ENCODE measurements at places on chromosomes 7 and 10. TPM values are rescaled to one million over a fixed set of nuclear protein-coding genes. Genes with fewer than 3 reads are reported as not detected.
A peak's percentile ranks its signal among the peaks of the same experiment; 100 is the strongest.

Gene SUGCT
- polyA plus RNA-seq, result 14.0 TPM

Gene CC2D2B
- polyA plus RNA-seq, result 3.3 TPM

Gene EBF3
- polyA plus RNA-seq, result 2.7 TPM

Gene AGAP9
- 63.4 TPM for polyA plus RNA-seq

Gene SMC3
- 109 TPM for polyA plus RNA-seq

Gene PTPRE
- polyA plus RNA-seq, result 5.6 TPM

Gene COMMD3
- 83.8 TPM for polyA plus RNA-seq

GRCh38 chr7:140649556-140650205 lies 9.1 kb upstream of the DENND2A start:
- no peak for DNase-seq

- peak; percentile 77 for DNase-seq
Observed at GRCh38 chr7:54932818-54933543, 85.8 kb upstream of the EGFR start.

GRCh38 chr7:76222333-76222732 lies 20.6 kb downstream of the SRRM3 start:
- no peak for DNase-seq

DNA sequence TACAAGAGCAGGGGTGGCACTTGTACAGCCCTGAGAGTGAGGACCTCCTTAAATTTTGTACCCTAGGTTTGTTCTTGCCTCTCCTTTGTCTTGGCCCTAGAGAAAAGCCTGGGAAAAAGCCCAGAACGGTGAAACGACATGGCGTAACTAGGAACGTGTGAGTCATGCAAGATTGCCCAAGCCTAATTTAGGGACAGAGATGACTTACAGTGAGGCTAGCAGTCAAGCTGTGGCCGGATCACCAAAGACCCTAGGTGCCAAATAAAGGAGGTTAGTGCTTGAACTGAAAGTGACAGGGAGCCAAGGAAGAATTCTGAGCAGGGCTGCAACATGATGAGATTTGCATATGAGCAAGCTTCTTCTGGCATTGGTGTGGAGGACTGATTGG lies 25.1 kb downstream of the TBXAS1 start:
- DNase-seq, result no peak

GRCh38 chr10:11010582-11010981 lies 7.1 kb upstream of the CELF2 start:
- no peak for DNase-seq

DNA sequence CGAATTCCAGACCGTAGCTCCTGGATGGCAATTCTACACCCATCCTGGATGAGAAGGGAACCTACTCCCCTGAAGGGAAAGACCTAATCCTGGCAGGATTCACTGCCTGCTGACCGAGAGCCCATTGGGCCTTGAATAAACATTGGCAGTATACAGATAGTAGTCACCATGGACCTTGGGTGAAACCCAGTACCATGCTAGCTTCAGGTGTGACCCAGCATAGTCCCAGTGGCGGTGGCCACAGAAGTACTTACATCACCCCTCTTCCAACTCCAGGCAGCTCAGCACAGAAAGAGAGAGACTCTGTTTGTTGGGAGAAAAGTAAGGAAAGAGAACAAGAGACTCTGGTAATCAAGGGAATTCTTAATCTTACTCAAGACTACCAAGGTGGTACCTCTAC lies 97.2 kb upstream of the SLC13A1 start:
- no peak for DNase-seq

DNA sequence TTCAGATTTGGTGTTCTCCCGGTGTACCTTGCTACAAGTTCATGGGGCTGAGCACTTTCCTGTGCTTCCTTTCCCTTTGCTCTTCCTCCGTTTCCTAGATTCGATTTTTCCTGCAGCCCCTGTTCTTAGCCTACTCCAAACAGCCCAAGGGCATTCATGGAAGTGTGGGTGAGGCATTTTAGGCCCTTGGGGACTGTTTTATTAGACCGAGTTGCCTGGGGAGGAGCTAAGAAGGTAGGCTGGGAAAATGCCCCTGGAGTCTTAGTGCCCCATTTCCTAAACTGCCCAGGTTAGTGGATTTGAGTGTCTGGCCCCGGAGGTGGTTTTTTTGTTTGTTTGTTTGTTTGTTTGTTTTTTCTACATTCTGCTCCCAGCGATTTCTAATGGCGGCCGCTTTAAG lies 1.8 kb downstream of the LRMDA start:
- DNase-seq, result no peak

DNA sequence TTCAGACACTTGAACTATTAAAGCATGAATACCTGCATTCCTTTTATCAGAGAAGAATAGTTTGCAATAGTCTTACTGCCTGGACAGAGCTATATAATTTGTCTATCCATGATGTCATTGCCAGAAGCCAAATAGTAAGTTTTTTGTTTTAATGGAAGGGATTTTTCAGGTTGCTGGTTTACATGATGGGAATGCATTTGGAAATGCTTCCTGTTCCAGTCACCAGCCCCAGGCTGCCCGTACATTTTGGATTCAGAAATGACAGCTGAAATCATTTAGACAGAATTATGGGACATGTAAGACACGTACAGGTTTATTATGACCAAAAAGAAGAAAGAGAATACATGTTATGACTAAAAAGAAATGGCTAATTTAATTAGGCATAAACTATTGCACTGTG lies 293.1 kb downstream of the CDK14 start:
- DNase-seq, result no peak

DNA sequence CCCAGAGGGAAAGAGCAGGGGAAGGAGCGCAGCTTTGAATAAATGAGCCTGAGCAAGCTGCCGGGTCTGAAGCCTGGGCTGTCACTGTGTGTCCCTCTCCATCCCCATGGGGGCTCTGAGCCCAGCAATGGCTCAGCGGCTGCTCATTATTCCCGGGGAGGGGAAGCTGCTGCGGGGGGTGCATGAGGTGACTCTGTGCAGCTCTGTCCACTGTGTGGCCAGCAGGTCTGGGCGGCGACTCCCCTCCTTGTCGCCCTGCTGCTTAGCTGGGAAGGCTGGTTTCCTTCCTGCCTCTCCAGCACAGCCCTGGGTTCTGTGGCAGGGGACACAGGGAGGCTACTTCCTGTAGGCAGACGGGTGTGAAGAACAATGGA lies 234.2 kb downstream of the PRPF18 start:
- DNase-seq, result no peak

GRCh38 chr7:41578700-41579099 lies 124.2 kb downstream of the INHBA start:
- DNase-seq, result no peak

DNA sequence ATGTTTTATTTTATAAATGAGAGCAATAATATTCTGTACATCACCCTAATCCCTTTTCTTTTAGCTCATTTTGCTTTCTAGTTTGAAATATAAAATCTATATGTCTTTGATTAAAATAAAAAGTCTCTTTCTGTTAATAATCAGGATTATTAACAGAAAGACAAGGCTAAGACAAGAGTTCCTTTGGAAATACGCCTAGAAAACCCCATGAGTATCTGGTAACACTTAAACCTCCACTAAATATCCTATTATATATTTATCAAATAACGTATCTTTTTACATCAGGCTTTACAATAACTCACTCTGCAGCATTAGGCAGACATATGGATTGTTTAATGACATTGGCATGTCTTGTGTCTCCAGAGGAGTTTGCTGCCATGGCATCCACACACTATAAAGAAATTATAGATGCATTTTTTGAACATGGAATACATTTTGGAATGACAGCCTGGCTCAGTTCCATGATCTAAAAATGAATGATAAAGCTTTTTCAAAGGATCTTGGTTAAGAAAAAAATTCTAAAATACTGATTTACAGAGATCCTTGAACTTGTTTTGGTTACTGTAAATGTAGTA lies 98.7 kb downstream of the TMEM26 start:
- DNase-seq, result no peak

- no peak for DNase-seq
Observed at GRCh38 chr10:101280511-101280910, 51.2 kb upstream of the LBX1 start.

GRCh38 chr10:1050145-1050544 lies 1.2 kb upstream of the IDI1 start:
- no peak for DNase-seq

DNA sequence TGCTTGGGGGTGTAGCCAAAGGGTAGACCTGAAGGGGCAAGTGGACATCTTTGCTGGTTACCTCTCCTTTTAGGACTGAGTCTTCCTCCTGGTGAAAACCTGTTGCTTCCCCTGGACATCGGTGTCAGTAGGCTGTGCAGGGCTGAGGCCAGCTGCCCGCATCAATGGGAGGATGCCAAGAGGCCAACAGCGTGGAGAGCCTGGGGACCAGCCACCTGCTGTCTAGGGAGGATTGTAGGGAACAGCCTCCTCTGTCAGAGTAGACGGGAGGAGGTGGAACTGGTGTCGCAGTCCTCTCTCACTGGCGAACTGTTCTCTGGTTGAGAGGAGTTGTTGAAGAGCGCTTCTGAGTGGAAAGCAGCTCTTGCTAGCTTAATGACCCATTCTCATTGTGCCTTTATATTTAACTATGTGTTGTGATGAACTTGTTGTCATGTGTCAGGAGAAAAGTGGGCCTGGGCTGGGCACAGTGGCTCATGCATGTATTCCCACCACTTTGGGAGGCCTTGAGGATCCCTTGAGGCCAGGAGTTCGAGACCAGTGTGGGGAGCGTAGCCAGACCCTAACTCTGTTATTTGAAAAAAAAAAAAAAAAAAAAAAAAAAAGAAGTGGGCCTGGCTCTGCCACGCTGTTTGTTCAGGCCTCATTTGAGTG lies 1.8 kb downstream of the SUFU start:
- DNase-seq, result no peak

- no peak for DNase-seq
Observed at GRCh38 chr7:23662124-23662983, 17.6 kb upstream of the FAM221A start.

DNA sequence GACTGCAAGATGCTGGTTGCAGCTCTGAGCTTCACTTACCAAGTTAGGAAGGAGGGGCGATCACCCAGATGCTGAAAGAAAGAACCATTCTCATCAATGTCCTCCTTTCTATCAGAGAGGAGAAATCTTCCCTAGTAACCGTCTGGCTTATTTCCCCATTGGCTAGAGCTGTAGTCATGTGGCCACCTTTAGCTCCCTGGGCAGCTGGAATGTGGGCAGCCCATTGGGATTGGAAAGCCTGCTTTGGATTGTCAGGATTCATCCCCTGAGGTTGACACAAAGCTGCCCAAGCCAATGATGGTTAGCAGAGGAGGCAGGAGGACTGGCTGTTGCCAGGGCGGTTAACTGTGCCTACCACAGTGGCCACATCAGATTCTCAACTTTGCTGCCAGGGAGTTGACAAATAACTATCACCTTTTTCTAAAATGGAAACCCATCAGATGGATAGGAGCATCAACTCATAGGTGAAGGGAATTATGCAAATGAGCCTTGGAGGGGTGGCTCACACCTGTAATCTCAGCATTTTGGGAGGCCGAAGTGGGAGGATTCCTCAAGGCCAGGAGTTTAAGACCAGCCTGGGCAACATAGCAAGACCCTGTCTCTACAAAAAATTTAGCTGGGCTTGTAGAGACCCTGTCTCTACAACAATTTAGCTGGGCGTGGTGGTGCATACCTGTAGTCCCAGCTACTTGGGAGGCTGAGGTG lies 206.4 kb upstream of the GALNT17 start:
- DNase-seq, result no peak

GRCh38 chr10:114681542-114681941 lies 23.5 kb upstream of the ABLIM1 start:
- DNase-seq, result no peak

DNA sequence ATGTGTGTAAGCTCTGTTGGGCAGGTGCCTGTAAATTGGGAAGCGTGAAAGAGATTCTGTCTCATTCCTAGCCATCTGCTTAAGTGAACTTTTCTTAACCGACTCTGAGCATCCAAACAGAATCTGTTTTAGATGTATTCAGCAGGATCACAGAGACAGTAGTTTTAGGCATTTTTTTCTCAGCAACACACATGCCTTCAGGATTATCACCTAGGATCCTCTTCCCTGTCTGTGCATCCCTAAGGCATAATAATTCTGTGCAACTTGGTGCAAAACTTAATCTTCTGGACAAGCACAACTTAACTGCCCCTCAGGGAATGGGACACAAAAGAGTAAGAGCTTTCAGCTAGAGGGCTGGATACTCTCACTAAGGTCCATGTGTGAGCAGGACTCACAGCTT lies 284.8 kb downstream of the C7orf25 start:
- no peak for DNase-seq

GRCh38 chr7:135509839-135510591 lies at the start of gene CNOT4:
CNOT4 (minus strand) TSS chr7:135510102; CDS start chr7:135438331, 71,771 bp downstream.
- peak; percentile 95 for DNase-seq

DNA sequence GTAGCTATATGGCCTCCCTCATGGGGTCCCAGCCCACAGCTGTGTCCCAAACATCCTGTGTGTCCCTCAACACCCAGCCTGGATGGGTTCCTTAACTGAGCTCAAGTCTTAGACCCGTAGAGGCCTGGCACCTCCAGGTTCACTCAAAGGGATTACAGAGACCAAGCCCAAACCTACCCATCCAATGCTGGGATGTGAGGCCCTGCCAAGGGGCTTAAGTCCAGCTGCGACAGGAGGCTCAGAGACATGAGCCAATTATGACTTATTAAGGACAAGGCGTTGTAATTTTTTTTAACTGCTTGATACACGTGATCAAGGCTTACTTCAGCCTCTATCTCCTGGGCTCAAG lies 105.6 kb upstream of the RET start:
- DNase-seq, result no peak

DNA sequence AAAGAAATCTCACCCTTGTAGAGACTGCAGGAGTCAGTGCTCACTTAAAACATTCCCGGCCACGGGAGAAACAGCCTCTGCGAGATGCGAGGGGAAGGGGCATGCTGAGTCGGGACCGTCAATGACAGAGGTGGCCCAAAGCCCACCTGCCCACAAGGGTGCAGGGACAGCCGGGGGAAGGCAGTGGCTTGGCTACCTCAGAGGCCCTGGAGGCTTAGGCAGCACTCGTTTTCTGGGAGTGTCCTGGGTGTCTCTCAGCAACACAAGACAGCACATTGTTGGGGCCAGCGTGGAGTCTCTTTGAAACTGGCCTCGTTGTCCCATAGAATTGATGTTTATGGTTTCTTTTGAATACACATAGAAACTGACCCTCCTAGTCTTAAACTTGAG lies 25.6 kb upstream of the SYCE1 start:
- DNase-seq, result no peak

- DNase-seq, result no peak
Observed at GRCh38 chr7:74083928-74084721, 521 bp downstream of the LIMK1 start.

GRCh38 chr10:131824371-131825149 lies 76.2 kb upstream of the PPP2R2D start:
- DNase-seq, result no peak
